ENCODE measurements at places on chromosomes 1 and 21.

GRCh38 chr1:29809446-29810120 lies 573.3 kb downstream of the PTPRU start:
- no peak for DNase-seq

- DNase-seq, result peak; percentile 20
Measured at GRCh38 chr1:217089361-217090014, 366.3 kb upstream of the ESRRG start.

DNA sequence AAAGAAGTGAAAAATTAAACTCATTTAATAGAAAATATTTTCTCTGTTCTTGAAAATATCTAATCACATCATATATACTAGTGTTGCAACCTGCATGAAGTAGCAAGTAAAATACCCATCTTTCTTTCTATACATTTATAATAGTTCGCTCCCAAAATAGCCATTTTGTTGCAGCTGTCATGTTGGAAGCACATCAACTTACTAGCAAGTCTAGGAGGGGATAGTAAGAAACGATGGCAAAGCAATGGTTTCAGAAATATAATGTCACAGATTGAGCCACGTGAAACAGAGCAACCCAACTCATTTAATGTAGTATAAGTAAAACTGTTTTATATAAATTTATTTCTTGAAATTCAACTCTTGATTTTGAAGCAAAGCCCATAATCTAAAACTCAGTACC lies 521.8 kb downstream of the LRRIQ3 start:
- no peak for DNase-seq

GRCh38 chr1:30654188-30654587 lies 69.2 kb downstream of the MATN1 start:
- DNase-seq, result no peak

- peak; percentile 76 for DNase-seq
Measured at GRCh38 chr1:208245185-208245705, 1.1 kb upstream of the PLXNA2 start.

- no peak for DNase-seq
Measured at GRCh38 chr1:75797606-75798216, 1.0 kb downstream of the MSH4 start.

GRCh38 chr1:31830511-31830910 lies 14.7 kb upstream of the SPOCD1 start:
- DNase-seq, result no peak

DNA sequence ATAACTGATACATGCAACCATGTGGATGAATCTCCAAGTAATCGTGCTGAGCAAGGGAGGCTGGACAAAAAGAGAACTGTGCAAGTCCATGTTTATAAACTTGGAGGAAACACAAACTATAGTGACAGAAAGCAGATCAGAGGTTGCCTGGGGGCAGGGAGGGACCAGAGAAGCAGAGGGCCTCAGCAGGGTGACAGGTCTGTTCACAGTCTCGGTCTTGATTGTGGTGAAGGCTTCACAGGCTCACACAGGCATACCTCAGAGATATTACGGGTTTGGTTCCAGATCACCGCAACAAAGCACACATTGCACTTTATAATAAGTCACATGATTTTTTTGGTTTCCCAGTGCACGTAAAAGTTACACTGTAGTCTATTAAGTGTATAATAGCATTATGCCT lies 28.5 kb downstream of the ACOT7 start:
- no peak for DNase-seq

GRCh38 chr1:99751877-99752504 lies 14.4 kb downstream of the FRRS1 start:
- DNase-seq, result no peak

- DNase-seq, result no peak
Measured at GRCh38 chr1:230501849-230502248, 75.7 kb upstream of the PGBD5 start.
